ENCODE measurements at places on chromosomes 2 and 18.

GRCh38 chr2:33946193-33946592 is 347.1 kb upstream of the FAM98A start:
- H3K27ac ChIP-seq: no peak overlapping the region
- DNase-seq: peak; percentile 48
- no peaks in the 10 kb centered on the region for H3K36me3 ChIP-seq

DNA sequence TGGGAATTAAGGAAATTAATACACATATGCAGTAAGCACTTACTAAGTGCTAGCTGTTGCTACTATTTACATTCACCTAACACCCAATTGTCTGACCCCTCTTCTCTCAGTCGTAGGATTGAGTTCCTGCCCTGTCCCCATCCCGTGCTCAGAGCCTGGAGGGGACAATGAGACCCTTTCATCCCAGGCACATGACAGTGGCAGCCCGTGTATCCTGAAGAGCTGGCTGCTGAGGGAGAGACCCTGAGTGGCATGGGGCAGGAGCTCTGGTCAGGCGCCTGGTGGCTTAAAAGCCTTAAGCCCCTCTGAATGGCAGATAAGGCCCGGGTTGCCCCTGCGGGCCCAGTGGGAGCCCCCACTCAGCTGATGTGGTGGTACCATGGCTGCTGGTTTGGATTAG is 99.0 kb downstream of the DYSF start:
- peaks cover 3% of the 10 kb centered on the region for H3K4me1 ChIP-seq
- H3K4me3 ChIP-seq: no peak overlapping the region
- DNase-seq: no peak

- no peaks in the 10 kb centered on the region for H3K36me3 ChIP-seq
- H3K27ac ChIP-seq: no peak overlapping the region
- no peak for DNase-seq
- H3K4me3 ChIP-seq: no peak overlapping the region
These were observed 7.7 kb downstream of the HJURP start for GRCh38 chr2:233846387-233847247.

- H3K27me3 ChIP-seq: no peaks in the 10 kb centered on the region
- no peak overlapping the region for H3K4me3 ChIP-seq
- H3K27ac ChIP-seq: no peak overlapping the region
- no peaks in the 10 kb centered on the region for H3K36me3 ChIP-seq
- DNase-seq: no peak
These were observed 526.7 kb downstream of the RIT2 start for GRCh38 chr18:42588786-42589185.

- H3K27me3 ChIP-seq: no peaks in the 10 kb centered on the region
- H3K4me1 ChIP-seq: no peaks in the 10 kb centered on the region
- H3K4me3 ChIP-seq: no peak overlapping the region
- H3K36me3 ChIP-seq: no peaks in the 10 kb centered on the region
- no peak overlapping the region for H3K27ac ChIP-seq
These were observed 319.2 kb downstream of the GULP1 start for GRCh38 chr2:188610827-188611226.

DNA sequence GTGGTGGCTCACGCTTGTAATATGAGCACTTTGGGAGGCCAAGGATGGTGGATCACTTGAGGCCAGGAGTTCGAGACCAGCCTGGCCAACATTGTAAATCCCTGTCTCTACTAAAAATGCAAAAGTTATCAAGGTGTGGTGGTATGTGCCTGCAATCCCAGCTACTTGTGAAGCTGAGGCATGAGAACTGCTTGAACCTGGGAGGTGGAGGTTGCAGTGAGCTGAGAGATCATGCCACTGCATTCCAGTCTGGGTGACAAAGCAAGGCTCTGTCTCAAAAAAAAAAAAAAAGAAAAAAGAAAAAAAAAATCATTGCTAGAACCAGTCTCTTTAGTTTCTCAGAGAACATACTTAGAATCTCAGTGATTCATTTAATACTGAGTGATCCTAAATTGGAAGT is 217.1 kb downstream of the DYM start:
- DNase-seq: no peak
- no peaks in the 10 kb centered on the region for H3K36me3 ChIP-seq
- no peaks in the 10 kb centered on the region for H3K4me1 ChIP-seq
- H3K27ac ChIP-seq: no peak overlapping the region

DNA sequence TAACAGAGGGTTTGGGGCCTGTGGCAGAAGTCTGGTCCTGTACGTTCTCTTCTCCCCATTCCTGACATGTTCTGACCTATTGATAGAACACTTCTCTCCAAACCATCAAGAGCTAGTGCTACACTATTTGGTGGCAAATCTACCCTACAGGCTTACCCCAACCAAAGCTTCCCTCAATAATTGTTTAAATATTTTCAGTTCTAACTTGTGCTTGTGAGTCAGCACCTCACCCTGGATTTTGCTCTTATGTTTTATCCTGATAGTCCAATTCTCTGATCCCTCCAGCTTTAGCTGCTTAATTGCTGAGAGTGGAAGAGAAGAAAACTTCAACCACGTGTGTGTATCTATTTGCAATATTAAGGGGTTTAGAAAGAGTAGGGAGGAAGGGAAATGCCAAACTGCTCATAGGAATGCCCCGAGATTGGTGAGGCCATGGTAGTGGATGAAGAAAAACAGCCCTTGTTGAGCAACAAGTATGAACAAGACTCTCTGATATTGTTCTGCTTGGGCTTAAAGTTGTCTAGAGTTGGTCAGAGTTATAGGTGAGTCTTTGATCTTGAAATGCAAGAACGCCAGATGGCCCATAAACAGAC is 67.8 kb upstream of the PARD3B start:
- DNase-seq: no peak
- H3K27me3 ChIP-seq: no peaks in the 10 kb centered on the region
- H3K36me3 ChIP-seq: no peaks in the 10 kb centered on the region

DNA sequence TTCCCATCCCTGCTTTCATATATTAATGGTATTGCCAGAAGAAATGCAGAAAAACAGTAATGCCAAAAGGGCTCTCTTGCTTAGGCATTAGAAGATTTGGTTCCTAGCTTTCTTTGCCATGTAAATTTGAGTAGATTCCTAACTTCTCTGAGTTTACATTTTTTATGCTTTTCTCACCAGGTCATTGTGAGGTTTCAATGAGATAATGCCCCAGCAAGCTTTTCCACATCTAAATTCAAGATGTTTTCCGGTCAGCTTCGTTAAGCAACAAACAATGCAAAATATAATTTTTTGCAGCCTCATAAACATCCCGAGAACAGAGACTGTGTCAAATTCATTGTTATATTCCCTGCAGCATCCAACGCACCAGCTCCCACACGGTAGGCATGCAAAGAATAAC is 44.9 kb downstream of the NCKAP5 start:
- H3K4me1 ChIP-seq: no peaks in the 10 kb centered on the region
- no peaks in the 10 kb centered on the region for H3K27me3 ChIP-seq
- no peak overlapping the region for H3K4me3 ChIP-seq

DNA sequence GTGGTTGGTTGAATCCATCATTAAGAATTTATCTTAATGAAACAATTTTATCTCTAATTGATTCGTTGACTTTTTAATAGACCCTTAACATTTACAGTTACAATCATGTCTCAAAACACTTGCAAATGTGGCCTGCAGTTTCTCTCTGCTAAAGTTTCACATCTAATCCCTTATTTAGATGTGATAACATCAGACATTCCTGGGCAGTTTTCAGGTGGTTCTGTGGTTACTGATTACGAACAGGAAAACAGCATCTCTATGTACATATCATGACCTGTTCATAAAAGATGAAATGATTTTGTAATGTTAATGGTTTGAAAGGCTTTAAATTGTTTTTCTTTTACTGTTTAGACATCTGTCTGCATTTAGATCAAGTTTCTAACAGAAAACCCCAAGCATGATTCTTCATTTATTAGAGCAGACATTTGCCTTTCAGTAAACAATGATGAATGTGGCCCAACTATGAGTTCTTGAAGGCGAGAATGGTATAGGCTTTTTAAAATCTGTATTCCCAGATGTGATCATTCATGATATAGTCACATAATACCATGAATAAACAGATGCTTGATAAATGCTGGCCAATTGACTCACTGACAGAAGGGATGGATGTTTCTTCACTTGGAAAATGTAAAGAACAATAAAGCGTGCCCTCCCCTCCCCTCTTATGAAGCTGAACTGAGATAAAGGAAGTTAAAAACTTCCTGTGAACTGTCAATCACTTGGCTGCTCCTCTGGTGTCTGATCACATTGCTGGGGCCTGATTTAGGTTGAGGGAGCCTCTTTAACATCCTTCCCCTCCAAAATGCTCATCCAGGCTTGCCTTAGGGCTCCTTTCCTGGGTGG is 3.5 kb downstream of the CAPN14 start:
- H3K36me3 ChIP-seq: no peaks in the 10 kb centered on the region
- no peaks in the 10 kb centered on the region for H3K27me3 ChIP-seq
- no peak overlapping the region for H3K27ac ChIP-seq
- H3K4me1 ChIP-seq: no peaks in the 10 kb centered on the region
- H3K4me3 ChIP-seq: no peak overlapping the region
- no peak for DNase-seq

GRCh38 chr2:172662099-172662498 is 73.5 kb upstream of the RAPGEF4 start:
- no peak overlapping the region for H3K27ac ChIP-seq
- no peak overlapping the region for H3K4me3 ChIP-seq
- H3K36me3 ChIP-seq: no peaks in the 10 kb centered on the region
- DNase-seq: no peak
- no peaks in the 10 kb centered on the region for H3K27me3 ChIP-seq
- H3K4me1 ChIP-seq: no peaks in the 10 kb centered on the region

- H3K27ac ChIP-seq: no peak overlapping the region
- no peaks in the 10 kb centered on the region for H3K27me3 ChIP-seq
- DNase-seq: no peak
- no peaks in the 10 kb centered on the region for H3K36me3 ChIP-seq
- no peaks in the 10 kb centered on the region for H3K4me1 ChIP-seq
These were observed 79.5 kb downstream of the EPHA4 start for GRCh38 chr2:221492636-221493035.

DNA sequence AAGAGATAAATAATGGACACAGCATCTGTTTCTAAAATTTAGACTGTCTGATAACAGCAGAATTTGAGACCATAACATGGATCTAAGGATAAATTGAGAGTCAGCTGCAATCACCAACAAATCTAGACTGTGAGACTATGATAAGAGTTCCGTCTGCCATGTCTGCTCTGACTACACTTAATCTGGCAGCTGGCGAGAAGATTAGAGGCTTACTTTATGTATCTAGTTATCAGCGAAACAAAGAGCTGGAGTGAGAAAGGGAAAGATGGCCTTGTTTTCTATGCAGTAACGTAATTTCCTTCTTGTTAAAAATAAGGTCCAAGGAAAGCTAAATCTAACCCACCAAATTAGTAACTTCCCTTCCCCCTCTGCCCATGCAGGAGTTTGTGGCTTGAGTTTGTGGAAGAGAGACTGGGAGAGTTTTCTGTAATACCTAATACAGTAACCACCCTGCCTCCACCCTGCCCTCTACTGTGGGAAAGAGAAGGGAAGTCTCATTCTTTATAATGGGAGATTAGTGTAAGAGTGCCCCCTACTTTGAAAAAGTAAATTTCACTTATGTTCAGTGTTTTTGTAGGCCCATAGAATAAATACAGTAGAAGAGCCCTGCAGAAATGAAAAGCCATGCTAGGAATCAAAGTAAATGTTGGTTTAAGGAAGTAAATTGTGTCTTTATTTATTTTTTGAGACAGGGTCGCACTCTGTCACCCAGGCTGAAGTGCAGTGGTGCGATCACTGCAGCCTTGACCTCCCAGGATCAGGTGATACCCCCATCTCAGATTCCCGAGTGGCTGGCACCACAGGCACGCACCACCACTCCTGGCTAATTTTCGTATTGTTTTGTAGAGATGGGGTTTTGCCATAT is 27.5 kb downstream of the EML4 start:
- H3K27me3 ChIP-seq: no peaks in the 10 kb centered on the region
- H3K4me1 ChIP-seq: peaks cover 12% of the 10 kb centered on the region
- H3K27ac ChIP-seq: no peak overlapping the region
- H3K36me3 ChIP-seq: no peaks in the 10 kb centered on the region
- DNase-seq: no peak
- H3K4me3 ChIP-seq: no peak overlapping the region

DNA sequence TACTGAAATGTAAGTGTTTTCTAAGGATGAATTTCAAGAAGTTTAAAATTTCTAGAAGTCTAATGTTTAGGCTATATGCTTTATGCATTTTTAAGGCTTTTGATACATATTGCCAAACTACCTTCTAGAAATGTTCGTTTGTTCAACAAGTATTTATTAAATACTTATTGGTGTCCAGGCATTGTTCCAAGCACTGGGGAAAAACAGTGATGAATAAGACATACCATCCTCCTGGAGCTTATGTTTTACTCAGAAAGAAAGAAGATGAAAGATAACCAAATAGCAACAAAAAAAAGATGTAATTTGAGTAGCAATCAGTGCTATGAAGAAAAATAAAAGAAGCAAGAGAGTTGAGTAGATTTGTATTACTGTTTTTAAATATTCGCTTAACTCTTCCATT is 692.9 kb downstream of the SLC4A3 start:
- no peak for DNase-seq
- H3K27me3 ChIP-seq: no peaks in the 10 kb centered on the region
- no peak overlapping the region for H3K4me3 ChIP-seq
- H3K4me1 ChIP-seq: no peaks in the 10 kb centered on the region
- H3K27ac ChIP-seq: no peak overlapping the region
- no peaks in the 10 kb centered on the region for H3K36me3 ChIP-seq

GRCh38 chr2:177249038-177249437 is 15.5 kb downstream of the NFE2L2 start:
- no peak overlapping the region for H3K27ac ChIP-seq
- H3K27me3 ChIP-seq: no peaks in the 10 kb centered on the region
- no peak for DNase-seq
- H3K36me3 ChIP-seq: no peaks in the 10 kb centered on the region

DNA sequence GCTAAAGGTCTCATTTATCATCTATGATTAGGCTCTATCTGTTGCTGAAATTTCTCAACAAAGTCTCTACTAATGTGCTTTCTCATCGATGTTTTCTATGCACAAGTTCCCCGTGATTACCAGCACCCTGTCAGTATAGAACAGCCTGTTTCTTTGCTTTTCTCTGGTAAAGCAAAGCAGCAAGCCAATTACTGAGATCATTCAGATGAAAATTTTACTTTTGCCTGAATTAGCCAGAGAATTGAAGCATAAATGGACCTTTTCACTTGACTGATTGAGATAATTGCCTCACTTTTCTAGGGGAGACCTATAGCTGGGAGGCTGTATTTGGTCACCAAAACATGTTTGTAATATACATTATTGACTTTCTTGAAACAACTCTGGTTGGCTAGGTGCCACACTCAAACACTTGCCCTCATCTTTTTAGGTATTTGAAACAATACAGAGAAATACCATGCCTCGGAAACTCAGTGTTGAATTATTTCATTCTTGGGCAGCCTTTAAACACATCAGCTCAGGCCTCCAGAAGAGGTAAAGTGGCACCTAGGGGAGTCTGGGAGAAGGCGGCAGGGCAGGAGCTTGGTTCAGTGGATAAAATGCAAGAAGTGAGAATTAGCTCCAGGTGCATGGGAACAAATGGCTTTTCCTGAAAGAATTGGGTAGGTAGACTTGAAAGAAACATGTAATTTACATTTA is 96.2 kb downstream of the GALNT3 start:
- DNase-seq: peak; percentile 27
- H3K27ac ChIP-seq: no peak overlapping the region
- H3K4me1 ChIP-seq: peaks cover 2% of the 10 kb centered on the region
- H3K36me3 ChIP-seq: no peaks in the 10 kb centered on the region
